AG08395 (cell line): ENCODE measurements at places on chromosomes 3 and 15.

DNA sequence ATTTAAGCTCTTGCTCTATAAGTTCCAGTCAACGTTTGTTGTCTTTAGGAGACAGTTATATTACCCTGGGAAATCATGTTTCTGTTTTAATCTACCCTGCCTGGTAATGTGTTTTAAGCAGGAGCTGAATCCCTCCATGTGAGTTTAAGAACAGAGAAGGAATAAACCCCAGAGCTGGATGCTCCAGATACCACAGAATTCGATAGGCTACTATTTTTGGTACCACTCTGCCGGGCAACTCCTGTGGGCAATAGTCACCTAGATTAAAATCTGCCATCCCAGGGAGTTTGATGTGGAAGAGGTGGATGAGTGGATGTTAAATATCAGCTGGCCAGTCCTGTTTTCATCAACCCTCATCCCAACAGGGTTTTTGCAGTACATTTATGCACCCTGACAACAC, 20.4 kb downstream of the NUDT16 start:
- DNase-seq, result no peak

- DNase-seq, result no peak
These were observed 262.1 kb downstream of the LPP start for GRCh38 chr3:188416041-188416440.

DNA sequence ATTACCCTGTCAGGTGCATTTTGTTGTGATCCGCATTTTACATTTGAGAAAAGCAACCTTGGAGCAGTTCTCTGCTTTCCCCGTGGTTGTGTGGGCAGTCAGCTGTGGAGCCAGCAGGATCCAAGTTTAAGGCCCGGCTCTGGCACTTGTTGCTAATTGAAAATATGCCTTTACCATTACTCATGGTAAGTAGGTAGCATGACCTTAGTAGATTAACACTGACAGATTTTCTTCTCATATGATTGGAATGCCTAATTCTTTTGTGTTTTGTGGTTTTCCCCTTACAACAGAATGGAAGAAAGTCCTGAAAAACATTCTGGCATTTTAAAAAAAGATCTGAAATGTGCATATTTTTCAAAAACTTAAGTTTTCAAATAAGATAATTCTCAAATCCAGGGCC, 246.5 kb upstream of the LRRN1 start:
- no peak for DNase-seq

DNA sequence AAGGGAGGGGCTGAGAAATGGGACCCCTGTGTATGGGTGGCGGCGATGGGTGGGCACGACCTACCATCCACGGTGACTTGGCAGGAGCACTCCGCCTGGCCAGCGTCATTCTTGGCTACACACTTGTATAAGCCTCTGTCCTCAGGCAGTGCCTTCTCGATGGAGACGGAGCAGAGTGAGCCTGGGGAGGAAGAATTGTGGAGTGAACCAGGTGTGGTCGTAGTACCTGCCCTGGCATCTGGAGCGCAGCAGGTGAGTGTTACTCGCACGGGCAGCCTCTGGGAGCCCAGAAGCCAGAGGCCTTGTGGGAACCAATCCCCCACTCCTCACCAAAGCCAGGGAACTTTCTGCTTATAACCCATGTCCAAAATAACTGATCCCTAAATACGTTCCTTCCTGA, 107.8 kb upstream of the HACD2 start:
- DNase-seq, result no peak

DNA sequence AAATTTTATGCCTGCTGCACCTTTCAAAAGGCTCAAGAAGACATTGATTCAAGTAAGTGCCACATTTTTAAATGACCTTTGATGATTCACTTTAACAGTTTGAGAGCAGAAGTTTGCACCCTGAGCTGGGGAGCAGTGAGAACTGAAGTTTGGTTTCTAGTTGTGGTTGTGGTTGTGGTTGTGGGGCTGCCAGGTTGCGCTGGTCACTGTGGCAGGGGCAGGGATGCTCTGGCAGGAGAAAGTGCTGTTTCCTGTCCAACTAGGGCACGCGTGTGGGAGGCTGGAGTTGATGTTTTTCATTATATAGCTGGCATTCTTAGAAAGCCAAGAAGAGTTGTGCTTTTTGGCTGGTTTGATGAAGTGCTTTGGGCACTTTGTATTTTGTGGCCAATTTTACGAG, 339.7 kb upstream of the NR2F2 start:
- DNase-seq, result no peak

DNA sequence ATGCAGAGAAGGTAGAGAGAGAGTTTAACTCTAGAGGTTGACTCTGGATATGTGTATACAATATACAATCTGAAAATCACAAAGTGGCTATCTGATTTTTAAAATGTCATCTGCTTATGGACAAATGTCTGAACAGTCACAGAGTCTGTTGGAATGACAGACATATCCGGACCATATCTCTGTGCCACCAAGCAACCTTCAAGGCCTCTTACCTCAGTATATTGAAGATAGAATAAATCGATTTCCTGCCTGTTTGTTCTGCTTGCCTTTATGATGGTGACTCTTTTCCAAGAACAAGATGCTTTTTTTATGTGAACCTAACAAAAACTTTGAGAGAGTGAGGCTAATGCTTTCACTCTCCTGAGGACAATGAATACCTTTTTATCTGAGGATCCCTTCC, 151.1 kb downstream of the RBPMS2 start:
- no peak for DNase-seq

- no peak for DNase-seq
These were observed 17.0 kb upstream of the ANO10 start for GRCh38 chr3:43638594-43639447.
